ENCODE measurements at places on chromosomes 13 and 19.

DNA sequence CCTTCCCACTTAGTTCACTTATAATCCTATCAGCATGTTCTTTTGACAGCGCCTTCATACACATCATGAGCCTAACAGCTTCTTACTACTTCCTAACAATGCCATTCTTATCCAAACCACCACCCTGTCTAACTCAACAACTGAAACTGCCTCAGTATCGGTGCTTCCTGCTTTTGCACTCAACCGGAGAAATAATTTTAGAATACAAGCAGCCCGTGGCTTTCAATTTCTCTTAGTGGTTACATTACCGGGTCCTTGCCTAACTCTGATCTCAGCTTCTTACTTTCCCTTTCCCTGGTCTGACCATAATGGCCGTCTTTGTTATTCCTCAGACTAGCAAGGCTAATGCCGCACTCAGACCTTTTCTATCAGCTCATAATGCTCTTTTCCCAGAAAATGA, 17.0 kb downstream of the ZFP82 start:
- no peak for DNase-seq

GRCh38 chr13:75579529-75579928, 29.9 kb downstream of the UCHL3 start:
- DNase-seq, result no peak

GRCh38 chr19:4580021-4580901, 20.8 kb upstream of the SEMA6B start:
- no peak for DNase-seq

DNA sequence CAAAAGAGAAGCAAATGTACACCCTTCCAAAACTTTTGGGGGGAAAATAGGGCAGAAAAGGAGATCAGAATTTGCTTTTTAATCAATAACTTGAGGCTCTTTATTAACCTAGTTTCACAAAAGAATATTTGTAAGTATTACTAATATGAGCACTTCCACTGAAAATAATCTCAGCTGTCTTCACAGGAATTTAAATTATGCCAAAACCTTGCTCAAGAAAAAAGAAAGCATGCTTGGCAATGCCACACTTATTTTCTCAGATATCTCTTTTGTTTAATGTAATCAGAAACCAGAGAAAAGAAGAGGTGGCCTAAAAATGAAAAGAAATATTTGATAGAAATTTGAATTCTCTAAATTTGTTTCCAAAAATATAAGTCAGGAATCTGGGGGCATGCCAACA, 234.9 kb upstream of the GPC6 start:
- no peak for DNase-seq

- no peak for DNase-seq
Observed at GRCh38 chr19:36572593-36573019, 486 bp downstream of the ZNF529 start.

Data from activated CD8-positive, alpha-beta memory T cell treated with anti-CD3 and anti-CD28 coated beads for 1 hour (primary cell).